Fibroblast of pulmonary artery (primary cell): ENCODE measurements at places on chromosomes 2 and 18.
A peak's percentile ranks its signal among the peaks of the same experiment; 100 is the strongest.

- peak; percentile 47 for DNase-seq
Observed at GRCh38 chr2:176526995-176527901, 258.0 kb downstream of the MTX2 start.

- peak; percentile 63 for DNase-seq
Observed at GRCh38 chr2:99448556-99448955, 41.3 kb downstream of the REV1 start.

DNA sequence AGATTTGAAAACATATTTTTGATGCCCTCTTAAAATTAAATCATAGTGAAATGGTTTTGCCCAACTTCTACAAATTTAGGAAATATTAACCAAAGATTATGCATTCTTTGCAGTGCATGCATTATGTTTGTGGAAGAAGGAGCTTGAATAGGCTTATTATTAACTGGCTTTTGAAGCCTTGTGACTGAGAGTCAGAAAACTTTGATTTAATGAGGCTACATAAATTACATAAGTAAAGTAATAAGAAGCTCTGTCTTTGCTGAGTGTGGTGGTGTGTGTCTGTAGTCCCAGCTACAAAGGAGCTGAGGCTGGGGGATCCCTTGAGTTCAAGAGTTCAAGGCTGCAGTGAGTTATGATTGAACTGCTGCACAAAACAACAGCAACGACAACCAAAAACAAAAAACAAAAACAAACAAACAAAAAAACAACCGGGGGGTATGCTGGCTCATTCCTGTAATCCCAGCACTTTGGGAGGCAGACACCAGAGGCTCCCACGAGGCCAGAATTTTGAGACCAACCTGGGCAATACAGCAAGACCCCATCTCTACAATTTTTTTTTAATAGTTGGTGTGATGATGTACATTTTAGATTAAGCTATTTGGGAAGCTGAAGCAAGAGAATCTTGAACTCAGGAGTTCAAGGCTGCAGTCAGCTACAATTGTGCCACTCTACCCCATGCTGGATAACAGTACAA is 57.0 kb upstream of the LRRTM4 start:
- no peak for DNase-seq

DNA sequence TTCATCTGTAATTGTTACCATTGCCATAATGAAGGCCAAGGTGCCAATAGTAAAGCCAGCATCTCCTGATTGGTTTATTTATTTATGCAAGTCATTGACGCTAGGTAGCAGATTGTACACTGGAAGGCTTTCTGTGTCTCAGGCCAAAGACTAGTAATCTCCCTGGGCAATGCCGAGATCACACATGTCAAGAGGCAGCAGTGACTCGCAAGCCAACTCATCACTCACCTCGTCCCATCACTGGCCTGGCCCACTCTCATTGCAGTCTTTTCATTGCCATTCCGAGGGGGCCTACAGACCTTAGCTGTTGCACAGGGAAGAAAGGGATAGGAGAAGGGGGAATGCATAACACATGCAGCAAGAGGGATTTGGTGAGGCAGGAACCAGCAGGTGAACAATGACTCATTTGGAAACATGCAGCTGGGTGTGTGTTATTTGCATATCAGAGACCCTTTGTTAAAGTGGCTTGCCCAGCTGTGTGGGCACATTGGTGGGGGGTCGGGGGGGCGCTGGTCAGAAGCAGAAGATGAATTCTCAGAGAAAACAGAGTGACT is 448.7 kb upstream of the HNRNPA3 start:
- no peak for DNase-seq

DNA sequence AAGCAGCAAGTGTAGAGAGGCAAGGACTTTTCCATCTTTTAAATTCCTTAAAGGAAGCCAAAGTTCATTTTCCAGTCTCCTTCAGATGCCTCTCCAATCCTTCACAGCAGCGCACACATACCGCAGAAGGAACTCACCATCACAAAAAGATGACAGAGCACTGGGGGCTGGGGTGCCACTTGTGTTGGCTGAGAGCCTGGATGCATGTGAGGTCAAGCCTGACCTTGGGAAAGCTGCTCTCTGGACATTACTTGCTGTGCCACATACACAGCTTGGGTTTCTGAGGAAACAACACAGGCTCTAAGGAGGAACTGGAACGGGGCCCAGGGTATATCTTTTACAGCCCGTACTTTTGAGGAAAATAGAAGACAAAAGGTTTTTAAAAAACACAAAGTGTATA is 364.3 kb upstream of the MEX3C start:
- peak; percentile 38 for DNase-seq

DNA sequence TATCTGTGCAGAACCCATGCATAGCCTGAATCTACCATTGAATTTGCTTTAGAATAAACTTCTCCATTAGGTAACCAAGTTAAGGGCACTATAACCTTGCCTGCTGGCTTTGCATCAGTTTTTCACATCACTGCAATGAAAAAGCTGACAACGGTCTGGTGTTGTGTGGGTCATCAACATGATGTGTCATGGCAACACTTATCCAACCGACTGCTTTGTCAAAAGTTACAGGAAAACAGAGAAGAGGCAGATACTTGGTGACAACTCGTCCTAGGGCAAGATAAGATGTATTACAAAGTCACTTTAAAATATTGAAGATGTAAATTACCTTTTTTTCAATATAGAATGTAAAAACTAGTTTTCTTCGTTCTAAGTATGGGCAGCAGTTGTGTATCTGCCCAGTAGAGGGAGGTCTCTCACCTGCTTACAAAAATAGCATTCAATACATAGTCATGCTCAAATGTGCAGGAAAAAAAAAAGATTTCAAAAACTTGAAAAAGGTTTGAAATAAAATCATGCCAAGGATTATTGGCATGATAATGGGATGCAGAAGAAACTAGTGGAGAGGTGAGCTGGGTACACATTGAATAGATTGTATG is 96.3 kb downstream of the EVA1A start:
- peak; percentile 61 for DNase-seq

GRCh38 chr18:44790860-44791259 is 110.2 kb downstream of the SETBP1 start:
- no peak for DNase-seq
